ENCODE measurements at places on chromosomes 7 and 10.

DNA sequence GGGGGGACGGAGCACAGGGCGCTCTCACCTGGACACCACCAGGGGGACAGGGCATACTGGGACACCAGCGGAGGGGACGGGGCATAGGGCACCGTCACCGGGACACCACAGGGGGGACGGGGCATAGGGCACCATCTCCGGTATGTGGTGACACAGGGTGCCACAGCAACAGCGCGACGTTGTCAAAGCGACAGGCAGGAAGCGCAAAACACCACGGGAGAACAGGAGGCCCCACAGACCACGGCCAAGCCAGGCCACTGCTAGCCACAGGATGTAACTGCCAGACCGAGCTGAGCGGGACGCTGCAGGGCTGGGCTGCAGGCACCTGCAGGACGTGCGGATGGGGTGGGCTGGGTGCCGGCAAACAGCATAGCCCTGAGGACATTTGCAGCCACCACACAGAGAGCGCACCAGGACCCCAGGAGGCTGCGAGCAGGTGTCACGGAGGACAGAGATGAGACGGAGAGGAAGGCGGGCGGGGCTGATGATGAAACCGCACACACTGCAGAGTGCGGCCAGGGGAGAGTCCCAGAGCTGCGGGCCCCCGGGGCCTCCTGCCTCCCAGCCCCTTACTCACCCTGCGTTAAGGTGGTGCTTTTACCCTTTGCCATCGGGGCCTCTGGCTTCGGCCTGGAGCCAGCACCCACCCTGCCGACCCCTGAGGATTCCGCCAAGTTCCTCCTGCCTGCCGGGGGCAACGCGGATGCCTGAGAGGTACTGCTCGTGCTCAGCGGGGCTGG, 17.5 kb downstream of the MICALL2 start:
- no peak for DNase-seq

DNA sequence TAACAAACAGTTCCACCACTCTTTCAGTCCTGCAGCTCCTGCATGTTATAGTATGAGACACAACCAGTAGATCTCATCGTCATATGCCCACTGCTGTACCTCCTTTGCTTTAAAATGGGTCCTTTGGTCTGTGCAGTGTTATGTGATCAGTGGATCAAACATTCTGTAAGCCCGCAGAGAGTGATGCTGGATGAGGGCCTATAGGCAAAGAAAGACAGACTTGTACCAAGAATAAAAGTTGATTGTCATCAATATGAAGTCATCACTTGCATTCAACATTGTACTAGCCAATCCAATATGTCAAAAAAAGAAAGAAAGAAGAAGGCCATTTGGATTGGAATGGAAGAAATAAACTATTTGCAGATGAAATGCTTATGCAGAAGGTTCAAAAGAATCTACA, 79.8 kb upstream of the PHYHIPL start:
- DNase-seq = no peak

DNA sequence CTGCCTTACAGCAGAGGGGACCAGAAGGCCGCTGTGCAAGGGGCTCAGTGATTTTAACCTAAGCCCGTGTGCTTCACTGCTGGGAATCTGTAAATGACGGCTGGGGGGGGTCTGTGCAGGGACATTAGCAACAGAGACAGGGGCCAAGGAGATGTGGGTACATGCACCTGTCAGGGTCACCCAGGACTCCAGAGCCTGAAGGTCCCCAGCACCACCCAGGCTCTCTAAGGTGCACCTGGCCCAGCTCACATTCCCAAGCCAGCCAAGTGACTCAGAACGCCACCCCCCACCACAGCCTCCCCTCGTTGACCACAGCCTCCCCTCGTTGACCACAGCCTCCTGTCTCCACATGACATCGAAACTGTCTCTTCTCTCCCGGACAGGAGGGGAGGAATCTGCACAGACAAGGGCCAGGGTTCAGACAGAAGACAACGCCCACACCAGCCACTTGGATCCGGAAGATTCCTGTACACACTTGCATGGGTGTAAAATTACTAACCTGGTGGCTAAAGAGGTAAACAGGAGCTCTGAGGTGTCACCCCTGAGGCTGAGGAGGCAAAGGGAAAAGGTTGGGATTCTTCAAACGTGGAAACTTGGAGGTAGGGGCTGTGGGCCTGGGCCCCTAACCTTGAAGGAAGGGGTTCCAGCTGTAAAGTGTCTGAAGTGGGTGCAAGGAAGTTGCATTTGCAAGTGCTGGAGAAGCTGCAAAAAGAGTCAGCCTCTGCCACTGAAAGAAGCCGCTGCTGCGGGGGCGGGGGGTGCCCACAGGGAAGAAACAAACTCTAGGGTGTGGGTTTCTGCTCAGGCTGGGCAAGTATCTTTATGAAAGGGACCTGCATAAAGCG, 27.0 kb downstream of the CALML3 start:
- peak; percentile 67 for DNase-seq

DNA sequence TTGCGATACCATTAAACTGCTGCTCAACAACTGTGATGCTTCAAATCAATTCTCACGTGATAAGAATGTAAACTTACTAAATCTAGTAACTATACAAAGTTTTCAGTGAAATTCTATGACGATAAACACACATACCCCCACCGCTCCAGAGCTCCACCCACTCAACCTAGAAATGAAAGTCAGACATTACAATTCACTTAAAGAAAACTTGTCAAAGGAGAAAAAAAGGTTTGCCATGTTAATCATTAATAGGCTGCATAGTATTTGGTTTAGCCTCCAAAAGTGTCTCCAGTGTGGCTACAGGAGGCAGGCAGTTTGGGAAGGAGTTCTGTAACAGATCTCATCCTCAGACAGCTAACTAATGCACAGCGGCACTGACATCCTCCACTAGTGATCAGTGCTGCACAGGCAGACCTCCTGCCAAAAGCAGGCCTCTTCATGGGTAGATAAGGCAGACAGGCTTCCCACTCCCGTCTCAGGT, 3.1 kb downstream of the HERPUD2 start:
- DNase-seq = no peak

DNA sequence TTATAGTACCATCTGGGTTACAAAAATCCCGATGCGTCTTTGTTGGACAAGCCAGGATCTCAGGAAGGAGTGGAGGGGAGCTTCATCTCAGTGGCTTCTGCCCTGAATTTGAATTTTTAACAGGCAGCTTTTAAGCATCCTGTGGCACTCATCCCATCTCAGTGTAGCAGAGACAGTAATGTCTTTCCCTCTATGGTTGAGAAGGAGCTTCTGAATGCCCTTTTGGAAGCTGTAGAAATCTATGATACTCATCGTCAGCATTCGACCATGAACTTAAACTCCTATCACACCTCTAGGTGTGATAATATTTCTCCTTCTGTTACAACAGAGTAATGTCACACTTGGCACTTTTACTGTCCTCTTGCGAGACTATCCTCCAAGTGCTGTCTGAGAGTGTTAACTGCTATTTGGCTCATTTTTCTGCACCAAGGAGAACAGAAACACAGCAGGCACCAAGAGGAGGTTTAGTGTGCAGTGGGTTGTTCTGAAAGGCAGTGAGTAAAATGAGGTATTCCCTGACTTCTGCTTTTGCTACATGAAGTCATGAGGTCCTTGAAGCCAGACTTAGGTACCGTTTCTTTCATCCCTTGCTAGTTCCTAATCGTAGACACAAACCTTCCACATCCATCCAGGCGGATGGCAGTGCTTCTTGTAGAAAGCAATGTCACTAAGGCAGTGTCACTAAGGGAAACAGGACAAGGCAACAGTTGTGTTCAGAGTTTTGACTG, 177.4 kb downstream of the CELF2 start:
- DNase-seq = no peak

DNA sequence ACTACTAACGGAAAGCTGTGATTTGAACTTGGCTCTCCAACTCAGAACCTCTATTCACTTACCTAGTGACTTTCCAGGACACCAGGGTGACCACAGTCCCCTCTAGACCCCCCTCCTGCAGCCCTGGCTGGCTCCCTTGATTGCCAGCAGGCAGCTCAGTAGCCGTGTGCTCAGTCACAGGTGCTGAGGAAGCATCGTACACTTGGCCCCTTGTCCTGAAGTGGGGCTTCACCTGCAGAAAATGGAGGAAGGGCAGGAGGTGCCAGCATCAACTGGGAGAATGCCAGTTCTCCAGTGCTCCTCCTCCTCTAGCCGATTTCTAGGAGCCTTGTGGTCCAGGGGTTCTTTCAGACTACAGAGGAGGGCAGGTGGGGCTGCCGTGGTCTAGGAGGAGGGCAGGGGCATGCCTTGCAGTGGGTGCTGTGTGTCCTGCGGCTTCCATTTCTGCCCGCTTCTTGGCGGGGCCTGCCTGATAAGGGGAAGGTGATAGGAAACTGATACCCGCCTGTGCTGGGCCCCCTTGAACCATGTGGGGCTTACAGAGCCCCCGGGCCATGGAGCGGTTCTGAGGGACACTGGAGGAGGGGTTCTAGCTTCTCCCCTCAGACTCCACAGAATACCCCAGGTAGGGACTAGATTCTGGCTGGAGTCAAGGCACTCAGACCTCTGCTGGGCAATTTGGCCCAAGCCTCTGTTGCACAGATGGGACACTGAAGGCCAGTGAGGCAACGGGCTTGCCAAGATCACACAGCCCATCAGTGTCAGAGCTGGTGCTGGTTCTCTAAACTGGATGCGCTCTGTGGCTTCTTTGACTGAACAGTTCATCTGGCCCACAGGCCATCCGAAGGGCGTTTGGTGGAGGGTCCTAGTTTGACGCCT, 14.0 kb downstream of the FAM241B start:
- DNase-seq = no peak

DNA sequence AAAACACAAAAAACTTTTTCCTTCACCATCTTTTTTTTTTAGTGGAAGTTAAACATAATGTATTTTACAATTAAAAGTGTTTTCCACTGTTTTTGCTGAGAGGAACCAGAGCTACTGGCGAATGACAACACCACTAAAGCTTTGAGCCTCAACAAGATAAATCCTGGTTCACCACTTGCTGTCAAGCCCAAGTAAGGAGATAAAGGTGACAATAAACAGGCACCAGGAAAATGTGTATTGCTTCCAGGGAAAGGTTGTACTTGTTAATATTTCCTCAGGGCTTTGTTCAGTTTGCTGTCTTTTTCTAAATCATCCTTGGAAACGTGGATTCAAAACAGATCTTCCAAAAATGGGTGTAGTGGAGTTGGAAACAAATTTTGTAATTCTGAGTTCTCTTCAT, 109.9 kb upstream of the ANKRD30A start:
- DNase-seq = no peak

DNA sequence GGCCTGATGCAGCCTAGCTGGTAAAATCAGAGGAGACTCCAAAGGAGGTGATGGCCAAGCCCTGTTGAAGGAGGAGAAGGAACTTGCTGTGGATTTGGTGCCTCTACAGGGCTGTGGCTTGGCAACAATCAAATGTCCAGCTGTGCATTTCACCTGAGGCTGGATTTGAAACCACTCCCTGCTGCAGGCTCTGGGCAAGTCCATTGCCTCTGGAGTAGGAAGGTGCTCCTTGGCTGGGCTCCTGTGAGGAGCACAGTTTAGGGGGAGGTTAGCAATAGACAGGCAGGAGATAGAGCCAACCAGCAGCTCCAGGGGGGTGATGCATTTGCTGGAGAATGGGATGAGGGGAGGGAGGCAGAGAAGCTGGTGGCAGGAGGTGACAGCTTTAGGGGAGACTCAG, 26.5 kb downstream of the CDH23 start:
- DNase-seq = no peak

- no peak for DNase-seq
Observed at GRCh38 chr10:82221601-82222149, 346.7 kb downstream of the NRG3 start.

DNA sequence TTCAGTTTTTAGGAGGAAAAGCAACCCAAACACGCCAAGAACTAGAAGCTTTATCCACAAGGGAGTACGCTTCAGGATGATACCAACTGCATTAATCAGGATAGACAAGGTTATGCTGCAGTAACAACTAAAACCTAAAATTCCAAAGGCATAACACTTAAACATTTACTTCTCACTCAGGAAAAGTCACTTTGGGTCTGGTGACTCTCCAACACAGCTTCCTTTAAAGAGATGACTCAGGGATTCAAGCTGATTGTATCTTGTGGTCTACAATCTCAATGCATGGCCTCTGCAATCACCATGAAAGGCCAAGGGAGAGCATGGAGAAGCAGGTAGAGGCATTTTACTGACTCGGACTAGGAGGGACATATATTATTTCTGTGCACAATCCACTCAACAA, 315.8 kb downstream of the KCNMA1 start:
- no peak for DNase-seq

DNA sequence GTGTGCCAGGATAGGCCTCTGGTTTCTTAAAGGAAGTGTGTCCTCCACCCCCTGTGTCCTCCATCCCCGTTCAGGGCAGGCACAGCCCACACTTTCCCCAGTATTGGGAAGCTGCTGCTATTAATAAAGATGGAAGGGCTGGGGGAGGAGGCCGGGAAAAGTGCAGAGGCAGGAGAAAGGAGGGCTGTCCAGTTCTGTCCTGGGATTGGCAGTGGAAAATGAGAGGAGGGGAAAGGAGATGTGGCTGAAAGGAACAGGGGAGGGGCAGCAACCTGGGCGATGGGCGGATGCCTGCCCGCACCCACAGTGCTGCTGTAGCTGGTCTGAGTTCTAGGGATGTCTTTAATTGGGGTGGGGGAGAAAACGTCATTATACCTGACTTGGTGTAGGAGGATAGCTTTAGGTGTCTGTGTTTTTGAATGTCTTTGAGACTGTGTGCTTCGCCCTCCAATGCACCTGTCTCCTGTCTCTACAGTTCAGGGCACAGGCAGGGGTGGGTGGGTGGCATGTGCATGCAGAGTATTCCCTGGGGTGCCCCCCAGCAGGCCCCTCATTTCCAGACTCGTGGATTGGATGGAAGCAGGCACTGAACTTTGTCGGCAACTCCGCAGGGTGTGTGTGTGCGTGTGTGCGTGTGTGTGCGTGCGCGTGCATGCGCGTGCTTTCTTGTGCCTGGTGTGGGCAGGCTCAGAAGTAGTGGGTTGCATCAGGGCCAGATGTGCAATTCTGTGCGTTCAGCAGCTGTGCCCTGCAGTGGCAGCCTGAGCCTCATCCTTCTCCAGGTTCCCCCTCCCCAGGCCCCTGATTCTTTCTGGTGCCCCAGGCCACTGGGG, 2.5 kb downstream of the TRIM8 start:
- peak; percentile 21 for DNase-seq

DNA sequence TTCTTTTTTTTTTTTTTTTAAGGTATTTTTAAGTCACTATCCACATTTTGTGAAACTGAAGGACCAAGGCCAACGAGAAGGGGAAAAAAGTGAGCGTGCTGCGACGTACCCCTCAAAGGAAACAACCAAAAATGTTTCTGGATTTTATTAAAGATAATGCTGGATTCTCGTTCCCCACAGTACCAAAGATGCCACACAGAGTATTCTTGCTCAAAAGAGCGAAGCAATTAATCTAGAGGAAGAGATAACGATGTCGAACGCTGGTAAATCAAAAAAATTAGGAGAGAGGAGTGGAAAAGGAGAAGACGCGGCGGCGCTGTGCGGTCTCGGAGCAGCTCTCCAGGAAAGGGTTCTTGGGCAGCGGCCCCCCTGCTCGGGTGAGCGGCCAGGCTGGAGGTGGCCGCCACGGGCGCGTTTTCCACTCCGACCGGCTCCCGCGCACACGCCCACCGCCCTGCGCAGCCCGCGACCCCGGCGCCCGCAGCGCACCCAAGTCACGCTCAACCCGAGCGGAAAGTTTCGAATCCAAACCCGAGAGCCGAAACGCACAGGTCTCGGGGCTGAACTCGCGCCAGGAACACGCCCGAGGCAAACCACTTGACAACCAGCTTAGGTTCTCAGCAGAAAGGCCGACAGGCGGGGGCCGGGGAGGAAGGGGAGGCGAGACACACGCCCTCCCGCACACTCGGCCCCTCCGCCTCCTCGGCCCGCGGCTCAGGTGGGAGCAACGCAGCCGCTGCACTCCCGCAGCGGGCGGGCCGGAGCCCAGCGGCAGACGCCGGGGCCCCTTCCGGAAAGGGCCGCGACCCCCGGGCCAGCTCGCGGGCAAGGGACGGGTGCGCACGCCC, 989 bp downstream of the SRPK2 start:
- DNase-seq = peak; percentile 21

Measured in stimulated activated CD4-positive, alpha-beta T cell treated with anti-CD3 and anti-CD28 coated beads, Interleukin-1b, Interleukin-23, amount 100 ng/mL, for 4 hours (primary cell).